Activated naive CD4-positive, alpha-beta T cell treated with anti-CD3 and anti-CD28 coated beads, Interleukin-2, amount 50 U/mL, for 72 hours (primary cell): ENCODE measurements at places on chromosomes 5 and 9. TPM values are rescaled to one million over a fixed set of nuclear protein-coding genes. Genes with fewer than 3 reads are reported as not detected.

GRCh38 chr9:37995348-37995737, 73.7 kb downstream of the SHB start:
- DNase-seq = no peak

GRCh38 chr5:30505014-30505886, 688.2 kb upstream of the CDH6 start:
- no peak for DNase-seq

DNA sequence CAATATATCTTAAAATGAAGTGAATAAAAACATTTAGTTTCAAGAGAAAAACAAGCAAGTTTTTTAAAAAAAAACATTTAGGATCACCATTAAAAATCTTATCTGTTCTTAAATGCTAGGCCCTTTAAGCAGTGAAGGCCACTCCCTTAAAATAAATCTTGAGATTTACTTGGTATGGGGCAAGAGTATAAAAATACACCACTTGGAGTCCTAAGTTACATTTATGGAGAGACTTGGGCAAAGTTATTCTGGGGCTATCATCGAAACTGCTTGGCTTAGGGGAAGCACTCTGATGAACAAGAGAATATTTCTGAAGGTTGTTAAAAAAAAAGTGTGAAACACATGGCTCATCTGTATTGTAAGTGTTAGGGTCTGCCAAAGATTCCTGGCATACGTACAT, 97.4 kb downstream of the NR3C1 start:
- DNase-seq = no peak

DNA sequence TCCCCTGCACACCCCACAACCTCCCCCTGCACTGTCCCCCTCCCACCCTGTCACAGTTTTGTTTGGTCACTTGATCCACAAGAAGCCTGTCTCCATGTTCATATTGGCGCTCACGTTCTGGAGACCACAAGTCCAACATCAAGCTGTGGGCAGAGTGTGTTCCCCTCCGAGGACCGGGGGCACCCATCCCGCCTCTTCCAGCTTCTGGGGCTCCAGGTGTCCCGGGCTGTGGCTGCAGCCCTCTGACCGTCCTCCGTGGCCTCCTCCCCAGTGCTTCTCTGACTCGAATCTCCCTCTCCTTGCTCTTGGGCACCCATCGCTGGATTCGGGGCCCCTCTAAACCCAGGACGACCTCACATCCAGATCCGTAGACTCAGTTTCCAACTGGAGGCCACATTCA, 49.2 kb downstream of the PLEKHG4B start:
- DNase-seq = no peak

SHOC1 gene
- not detected for total RNA-seq

GRCh38 chr9:132192728-132193127, 30.9 kb downstream of the NTNG2 start:
- no peak for DNase-seq

CCL27 gene
- total RNA-seq = not detected

TAF11L5 gene
- total RNA-seq = not detected

DNA sequence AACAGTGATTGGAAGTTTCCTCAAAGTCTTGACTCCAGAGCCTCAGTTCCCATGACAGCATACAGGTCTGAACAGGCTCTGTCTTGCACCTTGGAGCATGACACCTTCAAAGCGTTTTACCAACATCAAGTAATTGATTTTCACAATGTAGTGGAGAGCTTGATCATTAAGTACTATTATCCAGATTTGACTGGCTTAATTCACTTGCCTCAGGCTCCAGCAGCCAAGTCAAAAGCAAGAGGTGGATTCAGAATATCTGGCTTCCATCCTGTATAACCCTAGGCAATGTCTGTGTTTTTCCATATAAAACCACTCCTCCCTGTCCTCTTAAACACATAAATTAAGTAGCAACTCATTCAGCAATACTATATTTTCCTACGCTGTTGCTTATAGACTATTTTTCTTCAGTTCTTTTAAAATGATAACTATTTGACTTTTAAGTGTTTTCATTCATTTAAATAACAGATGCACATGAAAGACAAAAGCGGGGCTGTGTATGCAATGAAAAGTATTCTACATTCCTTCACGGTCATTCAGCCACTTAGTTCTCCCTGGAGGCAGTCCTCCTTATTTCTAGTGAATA, 150.8 kb upstream of the RANBP3L start:
- DNase-seq = no peak

GRCh38 chr5:123700624-123701287, 188.8 kb downstream of the CSNK1G3 start:
- DNase-seq = no peak

DNA sequence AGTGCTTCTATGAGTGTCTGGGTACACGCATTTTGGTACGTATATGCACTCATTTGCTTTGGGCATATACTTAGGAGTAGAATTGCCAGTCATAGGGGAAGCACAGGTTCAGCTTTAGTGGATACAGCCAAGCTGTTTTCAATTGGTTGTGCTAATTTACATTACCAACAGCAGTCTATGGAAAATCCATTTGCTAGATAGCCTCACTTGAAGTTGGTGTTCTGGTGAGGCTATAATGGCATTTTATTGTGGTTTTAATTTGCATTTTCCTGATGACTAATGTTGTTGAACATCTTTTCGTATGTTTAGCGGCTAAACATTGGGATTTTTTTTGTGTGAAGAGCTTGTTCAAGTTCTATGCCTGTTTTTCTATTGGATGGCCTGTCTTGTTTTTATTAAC, 76.8 kb upstream of the ANKH start:
- DNase-seq = no peak
